ENCODE measurements at places on chromosomes 13 and 19.

DNA sequence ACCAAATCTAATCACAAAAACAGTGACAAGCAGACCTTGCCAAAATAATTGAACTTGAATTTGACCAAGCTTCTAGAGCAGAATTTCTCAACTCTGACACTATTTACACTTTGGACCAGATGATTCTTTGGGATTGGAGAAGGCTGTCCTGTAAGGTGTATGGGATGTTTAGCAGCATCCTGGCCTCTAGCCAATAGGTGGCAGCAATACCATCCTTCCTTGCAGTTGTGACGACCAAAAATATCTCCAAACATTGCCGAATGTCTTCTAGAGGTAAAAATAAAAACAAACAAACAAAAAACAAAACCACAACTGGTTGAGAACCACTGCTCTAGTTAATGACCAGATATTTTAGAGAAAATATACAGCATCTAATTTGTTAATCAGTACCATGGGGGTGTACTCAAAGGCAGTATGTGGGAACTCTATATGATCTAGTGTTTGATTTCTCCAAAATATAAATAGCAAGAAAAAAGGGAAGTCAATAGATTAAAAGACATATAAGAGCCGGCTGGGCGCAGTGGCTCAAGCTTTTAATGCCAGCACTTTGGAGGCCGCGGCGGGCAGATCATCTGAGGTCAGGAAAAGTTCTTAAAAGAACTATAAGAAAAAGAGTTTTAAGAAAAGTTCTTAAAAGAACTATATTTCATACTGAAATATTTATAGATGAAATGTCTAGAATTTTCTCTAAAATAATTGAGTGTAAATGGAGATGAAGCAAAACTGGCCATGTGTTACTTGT is 60.9 kb upstream of the ZNF527 start:
- DNase-seq, result no peak

DNA sequence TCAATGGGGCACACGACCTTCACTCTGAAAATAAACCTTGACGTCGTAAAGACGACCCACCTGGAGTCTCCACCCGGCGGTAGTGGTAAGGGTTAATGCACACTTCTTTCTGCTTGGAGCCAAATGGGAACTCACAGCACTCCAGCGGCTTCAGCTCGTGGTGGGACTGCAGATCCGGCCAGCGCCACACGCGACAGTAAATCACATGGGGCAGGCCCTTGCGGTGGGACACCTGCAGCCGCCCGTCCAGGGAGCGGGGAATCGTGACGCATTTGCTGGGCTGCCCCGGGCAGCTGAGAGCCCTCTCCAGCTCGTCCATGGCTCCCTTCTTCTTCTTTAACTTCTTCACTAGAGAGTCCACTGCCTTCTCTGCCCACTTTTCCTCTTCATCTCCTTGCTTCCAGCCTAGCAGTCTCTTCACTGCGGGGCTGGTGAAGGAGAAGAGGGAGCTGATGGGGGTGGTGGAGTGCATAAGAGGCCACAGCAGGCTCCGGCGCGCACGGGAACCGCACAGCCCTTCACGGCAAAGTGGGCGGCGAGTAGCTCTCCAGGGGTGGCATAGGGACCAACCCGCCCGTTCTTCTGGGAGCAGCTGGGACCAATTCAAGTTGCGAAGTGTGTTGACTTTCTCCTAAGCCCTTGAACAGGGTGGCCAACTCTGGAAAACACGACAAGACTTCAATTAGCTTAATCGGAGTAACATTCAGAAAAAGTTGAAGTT is 40.7 kb downstream of the SMAD9 start:
- no peak for DNase-seq

DNA sequence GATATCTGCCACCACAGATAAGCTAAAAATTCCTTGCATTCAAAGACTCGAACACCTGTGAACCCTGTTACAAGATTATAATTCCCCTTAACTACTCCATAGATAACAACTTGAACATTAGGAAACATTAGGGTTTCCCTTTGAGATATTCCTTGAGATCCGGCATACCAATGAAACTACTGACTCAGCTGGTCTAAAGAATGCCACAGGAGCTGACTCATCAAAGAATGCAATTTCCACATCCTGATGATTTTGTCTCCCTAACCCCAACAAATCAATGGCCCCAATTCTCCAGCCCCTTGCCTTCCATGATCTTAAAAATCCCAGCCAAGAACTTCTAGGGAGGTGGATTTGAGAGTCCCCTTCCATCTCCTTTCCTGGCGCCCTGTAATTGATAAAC is 35.6 kb upstream of the ZNF599 start:
- DNase-seq, result no peak

DNA sequence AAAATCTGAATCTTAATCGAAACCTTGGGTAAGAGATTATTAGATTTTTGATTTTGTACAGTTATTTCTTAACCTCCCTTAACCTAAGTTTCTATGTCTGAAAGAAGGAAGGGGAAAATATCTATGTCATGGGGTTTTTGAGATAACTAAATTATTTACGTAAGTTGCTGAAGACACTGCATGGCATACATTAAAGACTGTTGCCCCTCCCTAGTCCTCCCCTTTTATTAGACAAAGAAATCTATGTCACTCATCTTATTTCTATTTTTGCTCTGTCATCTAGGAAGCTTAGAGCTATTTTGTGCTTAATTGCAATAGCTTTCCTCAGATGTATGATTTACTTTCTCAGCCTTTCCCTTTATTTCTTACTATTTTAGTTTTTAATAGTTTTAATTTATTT is 15.0 kb downstream of the COG6 start:
- no peak for DNase-seq

DNA sequence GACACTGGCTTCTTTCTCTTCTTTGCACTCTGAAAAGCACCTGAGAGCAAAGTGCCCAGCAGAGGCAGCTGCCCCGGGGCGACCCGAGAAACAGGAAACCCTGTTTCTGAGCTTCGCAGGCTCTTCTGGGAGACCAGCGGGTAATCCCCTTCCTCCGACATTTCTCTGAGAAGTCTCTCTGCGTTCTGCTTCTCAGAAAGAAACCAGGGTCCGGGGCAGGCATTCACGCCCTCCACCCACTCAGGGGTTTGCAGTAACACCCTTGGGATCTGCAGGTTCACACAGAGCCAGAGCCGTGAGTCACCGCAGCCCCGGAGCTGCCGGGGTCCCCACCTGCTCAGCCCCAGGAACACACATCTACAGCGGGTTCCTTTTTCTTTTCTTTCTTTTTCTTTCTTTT is 86.0 kb downstream of the GADD45B start:
- DNase-seq, result peak; percentile 72
